ENCODE measurements at places on chromosomes 12 and 14. TPM values are rescaled to one million over a fixed set of nuclear protein-coding genes. Genes with fewer than 3 reads are reported as not detected.

GRCh38 chr14:31362746-31363145, 57.6 kb downstream of the HEATR5A start:
- peaks cover 72% of the 10 kb centered on the region for H3K36me3 ChIP-seq
- no peak for DNase-seq
- H3K4me1 ChIP-seq = no peaks in the 10 kb centered on the region

- no peak for DNase-seq
- H3K4me1 ChIP-seq = no peaks in the 10 kb centered on the region
- H3K4me3 ChIP-seq = no peak overlapping the region
- H3K27me3 ChIP-seq = no peaks in the 10 kb centered on the region
- H3K27ac ChIP-seq = no peak overlapping the region
Observed at GRCh38 chr12:29427964-29428363, 47.0 kb upstream of the ERGIC2 start.

PHC1 gene
- 23.4 TPM for total RNA-seq

- DNase-seq = no peak
- H3K4me3 ChIP-seq = no peak overlapping the region
- H3K27ac ChIP-seq = peak overlapping the region; percentile 10
Observed at GRCh38 chr14:63867933-63868921, 15.4 kb downstream of the SYNE2 start.

DNA sequence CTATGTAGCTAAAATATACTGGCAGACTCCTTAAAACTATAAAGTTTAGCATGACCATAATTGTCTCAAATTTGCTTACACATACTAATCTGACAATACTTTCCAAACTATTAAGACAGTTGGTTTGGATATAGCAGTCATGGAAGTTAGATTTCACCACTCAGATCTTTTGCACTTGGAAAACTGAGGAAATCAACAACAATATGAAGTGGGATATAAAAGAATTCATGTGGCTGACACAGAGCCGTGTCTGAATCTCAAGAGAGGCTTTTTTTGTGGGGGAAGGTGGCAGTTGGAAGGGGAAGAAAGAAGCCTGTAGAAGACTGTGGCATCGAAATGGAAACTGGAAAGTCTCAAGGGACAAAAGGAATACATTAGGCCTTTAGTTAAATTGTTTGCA, 166.6 kb upstream of the FLRT2 start:
- H3K27me3 ChIP-seq = no peaks in the 10 kb centered on the region
- no peak overlapping the region for H3K4me3 ChIP-seq
- no peaks in the 10 kb centered on the region for H3K4me1 ChIP-seq
- H3K27ac ChIP-seq = no peak overlapping the region
- no peak for DNase-seq
- no peaks in the 10 kb centered on the region for H3K36me3 ChIP-seq

DNA sequence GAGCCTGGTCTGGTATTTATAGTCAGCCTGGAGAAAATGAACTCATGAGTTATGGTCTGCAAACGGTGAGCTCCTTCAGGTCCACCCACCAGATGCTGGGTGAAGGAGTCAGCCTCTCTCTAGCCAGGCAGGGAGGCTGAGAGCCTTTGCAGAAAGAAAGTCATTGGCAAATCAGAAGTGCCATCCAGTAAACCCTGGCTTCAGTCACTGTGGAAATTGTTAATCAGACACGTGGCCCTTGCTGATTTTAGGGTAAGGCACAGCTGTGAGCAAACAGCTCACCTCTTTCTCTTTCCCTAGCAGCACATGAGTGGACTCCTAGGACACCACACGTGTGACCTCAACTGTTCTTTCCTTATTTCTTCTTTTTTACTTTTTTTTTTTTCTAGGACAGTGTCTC, 44.9 kb downstream of the CHST11 start:
- no peaks in the 10 kb centered on the region for H3K27me3 ChIP-seq
- H3K4me3 ChIP-seq = no peak overlapping the region
- no peaks in the 10 kb centered on the region for H3K36me3 ChIP-seq
- H3K27ac ChIP-seq = no peak overlapping the region
- no peak for DNase-seq
- H3K4me1 ChIP-seq = peaks cover 23% of the 10 kb centered on the region

POLE gene
- total RNA-seq = 9.0 TPM

OASL gene
- total RNA-seq = 0.25 TPM

Data from left ventricle myocardium inferior (tissue), 1 donor.